ENCODE measurements at places on chromosomes 5 and 9. TPM values are rescaled to one million over a fixed set of nuclear protein-coding genes. Genes with fewer than 3 reads are reported as not detected.

DNA sequence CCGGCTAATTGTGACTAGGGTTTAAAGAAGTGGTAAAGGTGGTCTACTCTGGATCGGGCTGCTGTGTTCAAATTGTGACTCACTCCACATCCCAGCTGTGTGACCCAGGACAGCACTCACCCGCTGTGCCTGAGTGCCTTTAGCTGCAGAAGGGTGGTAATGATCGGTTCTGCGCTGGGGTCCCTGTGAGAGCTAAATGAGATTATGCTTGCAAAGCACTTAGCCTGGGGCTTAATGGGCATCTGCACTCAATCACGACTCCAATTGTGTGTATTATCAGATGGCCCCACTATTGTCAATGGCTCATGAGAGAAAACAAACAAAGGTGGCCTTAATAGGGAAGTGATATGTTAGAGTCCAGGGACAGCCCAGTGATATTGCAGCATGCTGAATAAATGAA, 25.1 kb upstream of the TBC1D2 start:
- no peak for DNase-seq

- no peak for DNase-seq
Observed at GRCh38 chr5:76404223-76405211, 1.4 kb downstream of the IQGAP2 start.

GRCh38 chr5:8500426-8500825, 631.5 kb downstream of the MTRR start:
- no peak for DNase-seq

DNA sequence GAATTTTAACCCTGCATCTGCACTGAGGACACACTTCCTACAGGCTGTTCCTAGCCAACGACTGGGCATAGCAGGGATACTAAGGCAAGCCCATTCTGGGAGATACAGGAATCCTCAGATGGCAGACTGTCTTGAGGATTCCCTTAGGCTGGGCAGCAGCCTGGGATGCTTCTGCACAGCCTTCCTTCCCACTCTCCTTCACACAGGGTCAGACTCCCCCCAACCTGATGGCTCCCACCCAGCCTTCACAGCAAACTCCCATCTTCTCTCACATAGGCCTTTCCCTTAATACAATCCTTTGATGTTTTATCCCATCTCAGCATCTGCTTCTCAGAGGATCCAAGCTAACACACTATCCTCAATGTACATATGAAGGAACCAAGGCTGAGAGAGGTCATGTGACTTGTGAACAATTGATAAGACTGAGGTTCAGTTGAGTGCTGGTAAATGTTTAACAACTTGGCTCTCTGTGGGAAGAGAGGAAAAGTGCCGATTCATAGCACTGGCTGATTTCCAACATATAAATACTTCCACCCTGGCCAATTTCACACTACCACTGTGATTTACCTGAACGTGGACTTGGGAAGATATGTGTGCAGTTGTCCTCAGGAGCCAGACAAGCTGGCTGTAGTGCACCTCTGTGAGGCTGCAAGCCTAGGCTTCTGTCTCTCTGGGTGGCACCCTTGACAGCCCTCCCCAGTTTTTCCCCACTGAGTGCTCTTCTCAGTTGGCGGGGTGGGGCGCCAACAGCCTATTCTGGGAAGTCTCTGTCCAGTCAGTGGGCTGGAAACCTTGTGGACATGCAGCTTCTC, 120.2 kb upstream of the TRIM32 start:
- no peak for DNase-seq

DNA sequence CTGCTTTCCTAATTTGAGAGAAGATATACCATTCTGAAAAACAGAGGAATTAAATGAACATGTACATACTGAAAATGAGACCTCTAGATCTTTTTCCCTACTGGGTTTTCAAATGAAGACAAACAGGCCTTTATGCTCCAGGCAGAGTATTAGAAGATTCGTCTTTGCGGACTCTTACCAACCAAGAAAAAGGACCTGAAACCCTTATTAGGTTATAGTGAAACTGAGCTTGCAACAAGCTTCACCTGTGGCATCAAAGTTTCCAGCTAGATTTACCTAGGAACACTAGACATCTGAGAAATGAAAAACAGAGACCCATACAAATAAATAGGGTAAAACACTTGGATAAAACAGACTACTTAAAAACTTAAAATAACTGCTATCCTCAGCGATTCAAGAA, 46.3 kb downstream of the SMIM15 start:
- no peak for DNase-seq

- no peak for DNase-seq
Observed at GRCh38 chr5:5383461-5383860, 39.0 kb upstream of the ICE1 start.

DNA sequence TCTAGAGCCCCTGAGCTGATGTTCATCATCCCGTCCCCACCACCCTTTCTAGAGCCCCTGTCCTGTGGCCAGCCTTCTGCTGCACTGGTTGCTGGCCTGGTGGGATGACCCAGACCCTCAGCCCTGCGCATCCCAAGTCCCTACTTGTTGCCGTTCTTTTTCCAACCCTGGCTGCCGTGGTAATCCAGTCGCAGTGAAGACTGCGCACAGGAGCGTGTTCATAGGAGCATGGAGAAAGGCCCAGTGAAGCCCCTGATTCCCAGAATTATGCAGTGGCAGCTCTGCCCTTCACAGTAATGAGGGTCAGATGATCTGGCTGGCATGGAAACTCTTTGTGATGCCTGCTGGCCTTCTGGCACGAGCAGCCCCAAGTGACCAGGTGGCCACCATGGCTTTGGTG, 183.3 kb downstream of the CACNA1B start:
- no peak for DNase-seq

Gene WNK2
- 12.6 TPM for total RNA-seq

Gene SOX30
- under 0.01 TPM for total RNA-seq

GRCh38 chr9:129486756-129487657, 133.9 kb downstream of the C9orf50 start:
- no peak for DNase-seq

- no peak for DNase-seq
Observed at GRCh38 chr5:181188700-181189362, 16.2 kb downstream of the TRIM7 start.

Gene WDR38
- not detected for total RNA-seq

Gene CTXN3
- total RNA-seq, result 13.9 TPM

DNA sequence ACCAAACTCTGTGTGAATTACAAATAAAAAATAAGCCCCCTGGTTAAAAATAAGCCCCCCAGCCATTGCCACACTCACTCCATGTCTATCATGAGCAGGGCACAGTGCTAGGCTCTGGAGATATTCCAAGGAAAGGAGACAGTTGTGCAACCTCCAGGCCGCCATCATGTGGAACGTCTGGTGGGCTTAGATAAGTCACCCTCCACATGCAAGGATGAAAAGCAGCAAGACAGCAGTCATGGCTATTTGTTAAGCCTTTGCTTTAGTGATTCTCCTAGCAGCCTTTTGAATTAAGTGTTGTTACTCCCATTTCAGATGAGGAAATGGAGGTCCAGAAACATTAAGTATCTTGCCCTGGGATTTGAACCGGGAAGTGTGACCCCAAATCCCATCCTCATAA, 94.8 kb downstream of the DCP2 start:
- no peak for DNase-seq

GRCh38 chr5:29089591-29090130, 2051.3 kb upstream of the CDH9 start:
- DNase-seq, result no peak

Measured in frontal cortex (tissue), 4 donors.